AG10803 (cell line): ENCODE measurements at places on chromosomes 12 and 14.

DNA sequence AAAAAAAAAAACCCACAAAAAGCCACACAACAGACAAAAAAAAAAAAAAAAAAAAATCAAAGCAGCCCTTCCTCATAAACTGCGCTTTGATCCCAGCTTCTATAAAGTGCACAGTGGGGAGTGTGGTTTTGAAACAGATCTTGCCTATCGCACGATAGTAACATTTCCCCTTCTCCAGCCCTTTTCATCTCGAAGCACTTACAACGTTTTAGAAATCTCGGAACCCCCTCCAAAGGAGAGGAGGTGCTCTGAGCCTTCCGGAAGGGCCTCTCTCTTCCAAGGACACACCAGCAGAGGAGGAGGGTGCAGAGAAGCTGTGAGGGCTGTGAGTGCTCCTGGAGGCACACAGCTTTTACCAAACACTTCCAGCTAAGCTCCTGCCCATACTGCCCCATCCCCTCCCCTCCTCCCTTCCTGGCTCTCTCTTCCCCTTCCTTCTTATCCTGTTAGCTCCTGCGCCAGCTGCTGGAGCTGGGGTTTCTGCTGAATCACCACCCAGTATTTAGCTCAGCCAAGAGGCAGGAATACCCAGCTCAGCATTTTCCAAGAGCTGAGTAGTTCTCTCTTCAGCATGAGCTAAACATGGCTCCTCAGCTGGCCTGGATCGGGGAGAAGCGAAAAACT lies 28.4 kb downstream of the SLC7A8 start:
- DNase-seq = peak; percentile 94

GRCh38 chr12:53227836-53228235 lies 4.2 kb downstream of the RARG start:
- no peak for DNase-seq

DNA sequence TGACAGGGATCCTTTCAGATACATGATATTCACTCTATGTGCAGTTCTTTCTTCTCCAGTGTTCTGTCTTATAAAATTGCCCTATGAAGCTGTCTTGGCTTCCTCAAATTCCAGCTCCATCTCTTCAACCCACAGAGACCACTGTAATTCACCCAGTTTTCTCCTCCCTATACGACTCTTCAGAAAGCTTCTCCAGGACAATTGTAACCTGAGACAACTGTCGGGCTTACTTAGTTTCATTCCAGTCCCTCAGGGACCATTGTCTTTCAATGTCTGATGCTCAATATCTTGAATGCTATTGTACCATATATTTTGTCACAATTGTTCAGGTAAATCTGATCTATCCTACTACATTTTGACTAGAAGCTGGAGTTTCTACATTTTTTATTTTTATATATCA lies 345.3 kb downstream of the RPL10L start:
- DNase-seq = no peak

DNA sequence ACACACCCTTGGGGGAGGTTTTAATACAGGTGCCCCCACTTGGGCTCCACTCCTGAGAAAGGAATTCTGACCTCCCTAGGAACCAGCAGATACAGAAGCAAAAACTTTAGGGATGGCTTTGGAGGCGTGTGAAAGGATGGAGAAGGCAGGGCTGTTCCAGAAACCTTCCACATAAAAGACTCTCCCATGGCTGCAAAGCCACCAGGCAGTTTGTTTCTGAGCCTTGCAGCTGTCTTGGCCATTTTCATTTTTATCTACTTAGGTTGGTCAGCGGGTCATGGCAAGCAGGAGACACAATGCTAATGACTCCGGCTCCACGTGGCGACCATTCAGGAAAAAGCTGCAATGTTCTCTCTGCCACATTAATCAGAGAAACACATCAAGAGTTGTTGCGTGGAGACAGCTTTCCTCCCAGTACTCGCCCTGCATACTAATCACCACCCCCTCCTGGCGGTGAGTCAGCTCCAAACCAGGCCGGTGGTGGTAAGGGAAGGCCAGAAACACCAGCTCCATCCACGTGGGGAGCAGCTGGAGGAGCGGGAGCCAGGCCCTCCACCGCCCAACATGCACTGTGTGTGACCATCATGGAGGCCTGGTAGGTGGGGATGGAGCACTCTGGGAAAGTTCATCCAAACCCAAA lies 30.9 kb upstream of the IRF2BPL start:
- peak; percentile 93 for DNase-seq

DNA sequence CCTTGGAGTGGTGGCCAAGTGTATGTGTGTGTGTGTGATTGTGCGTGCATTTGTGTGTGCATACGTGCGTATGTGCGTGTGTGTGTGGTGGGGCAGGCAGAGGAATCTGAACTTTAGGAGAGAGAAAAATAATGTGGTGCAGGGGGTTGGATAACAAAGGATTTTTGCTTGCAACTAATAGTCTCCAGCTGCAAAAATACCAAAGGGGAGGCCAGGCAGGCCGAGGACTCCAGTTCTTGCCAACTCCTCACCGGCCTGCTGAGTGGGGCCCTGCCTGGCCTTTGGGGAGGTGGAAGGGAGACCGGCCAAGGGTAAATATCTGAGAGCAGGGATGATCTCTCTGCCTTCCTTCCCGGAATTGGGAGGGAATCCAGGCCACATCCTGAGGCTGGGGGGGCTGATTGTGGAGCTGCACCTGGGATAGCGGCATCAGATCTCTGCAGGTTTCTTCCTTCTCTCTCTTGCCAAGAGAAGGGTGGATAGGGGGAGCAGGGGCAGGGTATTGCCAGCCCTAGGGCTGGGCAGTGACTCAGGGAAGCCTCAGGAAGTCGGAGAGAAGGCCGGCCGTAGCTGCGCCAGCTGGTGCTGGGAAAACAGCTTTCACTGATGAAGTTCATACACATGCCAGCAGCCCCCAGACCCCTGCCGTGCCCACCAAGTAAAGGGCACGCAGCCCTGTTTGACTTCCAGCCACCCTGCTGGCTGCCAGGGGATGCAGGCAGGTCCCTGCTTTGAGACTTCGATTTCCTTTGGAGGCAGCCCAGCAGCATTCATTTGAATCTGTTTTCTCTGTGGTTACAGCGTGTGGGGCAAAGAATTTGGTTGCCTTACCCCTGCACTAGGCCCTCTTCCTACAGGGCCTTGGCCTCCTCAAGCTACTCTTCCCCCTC lies 4.6 kb upstream of the LRP1-AS start:
- DNase-seq = peak; percentile 97

DNA sequence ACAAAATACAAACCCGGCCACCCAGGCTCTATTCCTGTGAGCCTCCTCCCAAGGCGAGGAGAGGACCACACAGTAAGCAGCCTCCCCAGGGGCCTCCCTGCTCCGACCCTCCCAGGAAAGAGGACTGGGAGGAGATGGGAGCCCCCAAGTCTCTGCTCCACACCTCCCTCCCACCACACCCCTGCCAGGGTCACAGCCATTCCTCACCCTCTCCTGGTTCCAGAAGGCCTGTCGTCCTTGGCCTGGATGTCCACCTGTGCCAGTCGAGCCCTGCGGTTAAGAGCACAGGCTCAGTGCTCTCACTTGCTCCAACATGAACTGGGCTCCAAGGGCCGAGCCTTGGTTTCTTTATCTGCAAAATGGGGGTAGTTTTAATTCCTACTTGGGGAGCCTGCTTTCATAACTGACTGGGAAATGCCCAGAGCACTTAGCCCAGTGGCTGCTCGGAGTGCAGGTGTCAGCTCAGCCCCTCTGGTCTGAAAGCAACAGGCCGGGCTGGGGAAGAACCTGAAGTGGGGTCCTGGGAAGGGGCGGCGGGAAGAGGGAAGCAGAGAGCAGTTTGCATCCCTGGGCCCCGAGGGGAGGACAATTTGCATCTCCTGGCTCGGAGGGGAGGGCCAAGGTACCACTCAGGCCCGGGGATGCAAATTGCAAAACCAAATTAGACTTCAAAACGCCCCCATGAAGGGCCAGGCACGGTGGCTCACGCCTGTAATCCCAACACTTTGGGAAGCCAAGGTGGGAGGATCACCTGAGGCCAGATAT lies 23.6 kb downstream of the TCHP start:
- DNase-seq = no peak

GRCh38 chr14:95707327-95707726 lies 6.6 kb downstream of the TCL1A start:
- no peak for DNase-seq

GRCh38 chr12:74922642-74923041 lies 287.0 kb downstream of the KCNC2 start:
- no peak for DNase-seq

DNA sequence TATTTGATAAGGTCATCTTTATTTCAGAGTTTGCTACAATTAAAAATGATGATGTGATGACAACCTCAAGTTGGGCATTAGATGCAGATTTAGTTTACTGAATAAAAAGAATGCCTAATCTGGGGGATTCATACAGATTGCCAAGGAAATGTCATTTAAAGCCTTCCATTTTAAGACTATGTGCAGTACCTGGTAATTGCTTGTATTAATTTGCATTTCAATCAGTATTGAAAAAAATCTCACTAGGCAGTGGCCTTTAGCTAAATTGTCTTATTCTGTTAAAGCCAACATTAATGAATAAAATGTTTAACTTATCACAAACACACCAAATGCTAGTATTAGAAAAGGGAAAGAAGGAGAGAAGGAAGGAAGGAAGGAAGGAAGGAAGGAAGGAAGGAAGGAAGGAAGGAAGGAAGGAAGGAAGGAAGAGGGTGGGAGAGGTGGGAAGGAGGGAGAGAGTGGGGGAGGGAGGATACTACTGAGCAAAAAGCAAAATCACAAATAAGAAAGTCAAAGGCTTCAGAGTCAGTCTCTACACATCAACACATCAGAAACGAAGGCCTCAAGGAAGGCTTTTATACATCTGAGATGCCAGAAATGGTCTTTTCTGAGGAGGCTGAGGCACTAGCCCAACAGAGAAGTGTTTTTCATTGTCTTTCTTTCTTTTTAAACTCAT lies 271.1 kb upstream of the CLEC14A start:
- DNase-seq = no peak

- DNase-seq = no peak
These were observed 11.6 kb downstream of the RAP1B start for GRCh38 chr12:68622250-68622649.

DNA sequence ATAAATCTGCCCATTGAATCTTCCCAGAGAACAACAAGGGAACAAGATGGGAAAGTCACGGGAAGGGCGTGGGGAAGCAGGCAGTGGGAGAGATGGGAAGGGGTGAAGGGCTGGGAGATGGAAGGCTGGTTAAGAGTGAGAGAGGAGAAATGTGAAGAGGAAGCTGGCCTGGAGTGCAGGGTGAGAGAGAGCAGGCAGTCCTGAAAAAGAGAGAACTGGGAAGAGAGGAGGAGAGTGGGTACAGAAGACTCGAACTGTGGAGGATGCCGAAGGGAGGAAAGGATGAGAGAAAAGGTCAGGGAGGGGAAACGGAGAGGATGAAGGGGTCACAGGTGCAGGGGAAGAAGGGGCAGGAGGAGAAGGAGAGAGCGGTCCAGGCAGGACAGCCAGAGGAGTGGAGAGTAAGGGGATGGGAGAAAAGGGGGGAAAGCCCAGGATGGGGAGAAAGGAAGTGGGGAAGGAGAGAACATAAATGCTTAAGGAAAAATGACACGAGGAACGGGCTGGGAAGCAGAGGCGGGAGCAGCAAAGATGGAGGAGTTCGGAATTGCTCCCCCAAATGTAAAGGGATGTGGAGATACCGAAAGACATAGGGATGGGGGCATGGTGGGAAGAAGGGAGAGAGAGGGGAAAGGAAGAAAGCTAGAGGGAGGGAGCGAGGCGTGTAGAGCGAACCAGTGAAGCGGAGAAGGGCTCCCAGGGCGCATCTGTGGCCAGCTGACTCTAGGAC lies 1.2 kb downstream of the PIANP start:
- no peak for DNase-seq

- peak; percentile 64 for DNase-seq
These were observed 31.3 kb downstream of the BMP4 start for GRCh38 chr14:53925201-53925766.

DNA sequence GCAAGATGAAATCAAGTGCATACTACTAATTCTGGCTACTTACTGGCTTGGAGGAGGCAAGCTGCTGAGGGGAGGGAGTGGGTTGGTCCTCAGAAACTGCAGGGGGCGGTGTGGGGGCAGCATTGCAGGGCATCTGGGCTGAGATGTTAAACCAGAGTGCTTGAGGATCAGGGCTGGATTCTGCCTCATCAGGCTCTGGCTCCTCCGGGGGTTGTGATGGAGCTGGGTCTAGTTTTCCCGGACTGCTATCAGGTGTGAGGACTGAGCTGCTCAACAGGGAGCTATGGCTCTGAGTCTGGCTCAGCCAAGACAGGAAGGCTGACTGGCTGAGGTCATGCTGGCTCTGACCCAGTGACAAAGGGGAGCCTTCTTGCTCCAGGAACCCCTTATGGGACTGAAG lies 28.6 kb downstream of the BAZ2A start:
- no peak for DNase-seq

GRCh38 chr12:110741341-110742095 lies 1.2 kb downstream of the PPP1CC start:
- no peak for DNase-seq

DNA sequence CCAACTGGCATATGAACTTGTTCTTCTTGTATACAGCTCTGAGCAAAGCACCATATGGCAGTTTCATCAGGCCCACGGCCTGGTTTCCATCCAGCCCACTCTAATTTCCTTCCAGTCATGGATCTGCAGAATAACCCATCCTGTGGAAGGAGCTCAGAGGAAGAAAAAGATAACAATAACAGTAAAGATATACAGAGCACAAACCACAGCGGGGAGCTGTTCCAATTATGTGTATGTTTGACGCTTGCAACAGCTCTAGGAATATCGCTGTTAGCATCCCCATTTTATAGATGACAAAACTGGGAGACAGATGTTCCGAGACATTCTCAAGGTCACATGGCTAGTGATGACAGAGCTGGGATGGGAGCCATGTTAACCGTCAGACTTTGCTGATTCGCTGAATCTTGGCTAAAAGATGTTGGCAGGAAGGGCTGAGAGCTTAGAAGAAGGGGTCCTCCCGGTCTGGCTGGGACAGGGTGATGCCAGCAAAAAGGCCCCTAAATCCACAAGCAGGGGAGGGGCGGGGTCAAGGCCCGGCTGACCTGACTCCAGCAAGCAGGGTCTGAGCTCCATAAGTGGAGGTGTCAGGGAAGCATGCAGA lies 34.4 kb upstream of the CIPC start:
- DNase-seq = no peak

DNA sequence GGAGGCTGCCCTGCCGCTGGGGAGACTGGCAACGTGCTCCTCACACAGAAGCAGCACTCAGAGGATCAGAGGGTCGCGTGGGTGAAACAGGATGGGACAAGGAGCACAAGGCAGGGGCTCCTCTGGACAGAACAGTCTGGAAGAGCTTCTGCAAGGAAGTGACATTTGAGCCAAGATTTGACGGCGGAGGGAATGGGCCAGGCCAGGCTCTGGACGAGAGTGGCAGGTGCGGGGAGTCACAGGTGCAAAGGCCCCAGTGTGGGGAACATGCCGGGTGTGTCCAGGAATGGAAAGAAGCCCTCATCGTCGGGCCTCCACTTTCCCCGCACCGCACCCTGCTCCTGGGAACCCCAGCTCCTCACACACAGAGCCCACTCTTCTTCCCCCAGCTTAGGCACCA lies 84.0 kb downstream of the RFLNA start:
- no peak for DNase-seq

DNA sequence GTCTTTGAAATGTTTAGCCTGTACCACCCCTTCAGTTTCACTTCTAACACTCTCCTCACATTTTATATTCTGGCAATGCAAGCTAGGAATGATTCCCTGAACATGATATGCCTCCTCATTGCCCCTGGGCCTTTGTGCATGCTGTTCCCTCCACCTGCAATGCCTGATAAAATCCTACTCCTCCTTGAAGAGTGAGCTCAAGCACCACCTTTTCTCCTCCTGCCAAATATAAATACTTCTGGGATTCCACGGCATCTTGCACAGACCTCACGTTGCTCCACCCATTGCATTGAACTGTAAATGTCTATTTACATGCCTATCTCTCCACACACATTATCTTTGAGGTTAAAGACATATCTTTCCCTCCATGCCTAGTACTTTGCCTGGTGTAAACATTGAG lies 21.1 kb downstream of the NKX2-1 start:
- DNase-seq = no peak
